ENCODE measurements at places on chromosomes 16 and 17. TPM values are rescaled to one million over a fixed set of nuclear protein-coding genes. Genes with fewer than 3 reads are reported as not detected.

The NLRC5 gene
- total RNA-seq, result 153 TPM

The PIRT gene
- not detected for total RNA-seq

The KRT17 gene
- total RNA-seq, result not detected

The CYB5B gene
- total RNA-seq, result 159 TPM

The CD300LF gene
- total RNA-seq, result not detected

The CCL2 gene
- total RNA-seq, result not detected

The KRT12 gene
- total RNA-seq, result not detected

The TNFRSF13B gene
- total RNA-seq, result not detected

The EIF3CL gene
- 25.0 TPM for total RNA-seq

The PPP1R1B gene
- total RNA-seq, result not detected

The CEMP1 gene
- not detected for total RNA-seq

The IGSF6 gene
- total RNA-seq, result not detected

The ABCC12 gene
- total RNA-seq, result not detected

The MYH10 gene
- 23.7 TPM for total RNA-seq

The SCNN1B gene
- total RNA-seq, result not detected

The SCIMP gene
- total RNA-seq, result 0.13 TPM

The PROCA1 gene
- 5.0 TPM for total RNA-seq

The ARSG gene
- 8.4 TPM for total RNA-seq

The CCDC40 gene
- 0.79 TPM for total RNA-seq

The PYDC1 gene
- not detected for total RNA-seq

The TCAP gene
- 1.3 TPM for total RNA-seq

The ACTG1 gene
- total RNA-seq, result 4,756 TPM

The NPTX1 gene
- total RNA-seq, result 5.1 TPM

The PRSS22 gene
- total RNA-seq, result not detected
